ENCODE measurements at places on chromosomes 1 and 21.

- DNase-seq, result no peak
These were observed 642.8 kb downstream of the KCNT2 start for GRCh38 chr1:195965475-195965874.

DNA sequence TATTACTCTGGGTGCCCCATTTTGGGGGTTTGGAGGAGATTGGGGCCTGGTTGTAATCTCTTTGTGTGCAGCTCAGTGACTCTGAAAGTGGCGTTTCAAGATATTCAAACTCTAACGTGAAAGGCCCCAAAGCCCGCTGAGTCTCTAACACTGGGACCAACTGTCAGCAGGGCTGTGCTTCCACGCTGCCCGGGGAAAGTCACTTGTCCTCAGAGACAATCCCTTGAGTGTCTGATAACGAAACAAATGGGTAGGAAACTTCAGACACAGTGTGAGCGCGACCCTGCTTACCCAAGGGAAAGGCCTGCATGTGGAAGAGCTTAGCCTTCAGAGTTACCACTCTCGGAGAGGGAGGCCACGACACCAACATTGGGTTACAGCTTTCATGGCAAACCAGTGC, 837 bp downstream of the UBASH3A start:
- DNase-seq, result no peak

DNA sequence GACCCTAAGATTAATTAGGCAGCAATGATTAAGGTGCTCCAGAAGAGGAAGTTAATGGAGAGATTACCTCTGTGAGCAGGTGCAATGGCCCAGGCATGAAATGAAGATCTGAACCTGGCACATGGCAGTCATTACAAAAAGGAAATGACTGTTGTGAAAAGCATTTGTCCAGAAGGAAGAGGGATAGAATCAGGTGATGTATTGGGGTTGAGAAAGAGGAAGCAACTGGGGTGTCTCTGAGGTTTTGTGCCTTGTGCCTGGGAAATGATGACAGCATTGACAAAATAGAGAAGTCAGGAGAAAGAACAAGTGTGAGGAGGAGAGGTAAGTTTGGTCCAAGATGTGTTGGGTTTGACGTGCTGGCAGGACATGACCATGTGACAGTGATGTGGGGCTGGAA, 5.6 kb downstream of the CRCT1 start:
- DNase-seq, result no peak

- DNase-seq, result no peak
These were observed 203.5 kb upstream of the NEGR1 start for GRCh38 chr1:72485801-72486200.

- no peak for DNase-seq
These were observed 129.4 kb downstream of the SMYD3 start for GRCh38 chr1:246377625-246378153.

- DNase-seq, result peak; percentile 39
These were observed 25.8 kb upstream of the LRRC8C start for GRCh38 chr1:89607156-89607555.

DNA sequence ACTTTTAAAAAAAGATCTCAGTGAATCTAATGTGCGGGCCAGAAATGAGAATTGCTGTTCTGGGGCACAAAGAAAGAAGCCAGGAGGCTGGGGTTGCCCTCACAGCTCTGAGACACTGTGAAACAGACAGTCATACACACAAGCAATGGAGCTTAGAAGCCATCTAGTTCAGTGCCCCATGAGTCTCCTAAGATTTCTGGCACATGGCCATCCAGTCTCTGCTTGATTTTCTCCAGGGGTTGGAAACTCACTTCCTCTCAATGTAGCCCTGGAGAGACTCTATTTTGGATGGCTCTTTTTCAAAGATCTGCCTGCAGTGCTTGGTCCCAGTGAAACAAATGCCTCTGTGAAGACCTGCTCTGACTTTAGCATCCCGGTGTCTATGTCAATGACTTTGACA, 38.6 kb downstream of the KCNN3 start:
- no peak for DNase-seq

DNA sequence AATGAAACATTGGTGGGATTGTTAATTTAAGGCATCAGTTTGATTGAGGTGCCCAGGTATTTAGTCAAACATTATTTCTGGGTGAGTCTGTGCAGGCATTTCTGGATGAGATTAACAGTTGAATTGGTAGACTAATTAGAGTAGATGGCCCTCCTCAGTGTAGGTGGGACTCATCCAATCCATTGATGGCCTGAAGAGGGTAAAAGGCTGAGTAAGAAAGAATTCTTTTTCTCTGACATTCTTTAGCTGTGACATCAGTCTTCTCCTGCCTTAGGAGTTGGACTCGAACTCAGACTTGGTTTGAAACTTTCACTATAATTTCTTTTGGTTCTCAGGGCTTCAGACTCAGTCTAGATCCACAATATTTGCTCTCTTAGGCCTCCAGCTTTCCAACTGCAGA, 59.6 kb upstream of the ADAMTS5 start:
- no peak for DNase-seq

- DNase-seq, result no peak
These were observed 155.0 kb downstream of the PLXNA2 start for GRCh38 chr1:208089149-208089548.

- no peak for DNase-seq
These were observed 54.6 kb upstream of the NCAM2 start for GRCh38 chr21:20943561-20943997.

DNA sequence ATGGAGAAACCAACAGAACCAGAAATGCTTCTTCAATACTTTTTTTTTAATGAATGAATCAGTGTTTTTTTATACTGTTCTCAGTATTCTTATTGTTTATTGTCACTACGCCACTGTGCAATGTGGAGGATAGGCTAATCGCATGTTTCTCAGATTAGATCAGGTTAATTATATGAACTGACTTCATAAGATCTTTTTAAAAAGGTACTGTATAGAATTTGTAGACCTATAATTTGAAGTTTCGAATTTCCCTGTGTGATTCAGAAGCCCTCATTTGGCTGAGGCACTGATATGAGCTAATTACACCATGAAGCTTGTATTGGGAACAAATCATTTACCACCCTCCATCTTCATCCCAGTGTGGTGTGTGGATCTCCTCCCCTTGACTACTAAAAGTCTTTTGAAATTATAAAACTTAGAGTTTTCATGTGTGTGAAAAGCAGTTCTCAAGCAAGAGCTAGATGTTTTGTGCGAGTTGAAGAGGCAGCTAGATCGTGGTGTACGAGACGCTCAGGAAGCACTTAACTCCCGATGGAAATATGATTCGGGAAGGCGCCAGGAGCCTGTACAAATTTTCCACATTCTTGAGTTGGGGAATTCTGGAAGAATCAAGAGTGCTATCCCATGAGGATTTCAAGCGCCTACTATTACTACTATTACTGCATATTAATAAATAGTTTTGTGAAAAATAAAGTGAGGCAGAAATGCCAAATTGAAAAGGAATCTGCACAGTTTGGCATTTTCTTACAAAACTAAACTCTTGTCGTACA, 52.1 kb upstream of the KCNE2 start:
- DNase-seq, result no peak

- DNase-seq, result no peak
These were observed 36.0 kb upstream of the DHCR24 start for GRCh38 chr1:54922921-54923421.

DNA sequence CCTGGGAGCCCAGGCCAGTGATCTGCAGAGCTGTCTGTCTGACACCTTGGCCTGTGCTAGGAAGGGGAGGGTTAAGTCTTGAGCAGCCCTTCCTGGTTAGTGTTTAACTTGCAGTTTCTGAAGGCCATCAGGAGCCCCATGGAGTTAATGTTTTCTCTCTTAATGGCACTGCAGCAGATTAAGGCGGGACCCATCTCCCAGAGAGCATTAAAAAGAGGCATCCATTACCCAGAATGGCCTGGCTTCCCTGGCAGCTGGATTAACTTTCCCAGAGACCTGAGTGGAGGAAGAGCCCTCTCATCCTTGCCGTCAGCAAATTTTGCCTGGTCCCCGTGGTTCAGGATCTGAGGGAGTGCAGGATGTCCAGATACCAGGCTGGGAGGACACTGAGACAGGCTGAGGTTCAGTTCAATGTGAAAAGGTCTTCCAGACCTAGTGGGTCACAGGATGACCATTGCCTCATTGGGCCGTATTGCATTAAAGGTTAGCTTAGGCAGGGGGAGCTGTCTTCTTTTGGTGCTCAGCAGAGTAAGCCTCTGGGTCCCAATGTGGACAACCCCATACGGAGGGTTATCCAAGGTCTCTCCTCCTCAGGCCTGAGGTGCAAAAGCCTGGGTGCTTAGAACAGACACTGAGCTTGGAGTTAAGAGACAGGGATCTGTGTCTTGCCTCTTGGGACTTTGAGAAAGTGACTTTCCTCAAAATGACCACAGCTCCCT, 522.6 kb downstream of the PTPRU start:
- DNase-seq, result no peak

- peak; percentile 77 for DNase-seq
These were observed 22.2 kb downstream of the RUNX1 start for GRCh38 chr21:35026617-35027562.

DNA sequence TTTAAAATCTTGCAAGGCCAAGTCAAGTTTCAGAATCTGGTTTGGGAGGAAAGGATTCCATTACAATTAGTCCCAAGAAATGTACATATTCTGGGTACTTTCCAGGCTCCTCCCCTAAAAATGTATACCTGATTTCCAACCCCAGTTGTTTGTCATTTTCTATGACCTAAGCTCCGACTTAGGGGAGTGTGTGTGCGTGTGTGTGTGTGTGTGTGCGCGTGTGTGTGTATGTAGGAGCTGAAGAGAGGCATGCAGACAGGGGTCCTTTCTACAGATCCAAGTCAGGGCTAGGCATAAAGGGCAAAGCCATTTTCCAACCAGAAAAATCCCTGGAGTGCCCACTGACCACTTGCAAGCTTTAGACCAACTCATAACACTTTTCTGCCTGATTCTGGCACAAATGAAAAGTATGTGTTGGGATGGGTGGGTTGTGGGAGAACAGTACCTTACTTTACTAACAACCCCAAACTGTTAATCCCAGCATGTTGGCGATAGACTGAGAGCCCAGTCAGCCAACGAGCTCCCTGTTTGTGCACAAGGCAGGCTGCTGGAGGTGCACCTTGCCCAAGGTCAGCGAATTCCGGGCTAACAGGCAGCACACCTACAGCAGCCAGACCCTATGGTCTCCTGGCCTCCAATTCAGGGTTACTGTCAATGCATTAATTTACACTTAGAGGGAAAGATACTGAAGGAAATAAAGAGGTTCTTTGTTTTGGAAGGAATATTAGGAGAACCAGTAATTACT, 1.7 kb downstream of the TRABD2B start:
- no peak for DNase-seq

GRCh38 chr1:214215583-214215982, 65.4 kb upstream of the SMYD2 start:
- no peak for DNase-seq

- no peak for DNase-seq
These were observed 11.4 kb upstream of the ADAR start for GRCh38 chr1:154619181-154619948.

GRCh38 chr1:93818570-93818959, 60.4 kb downstream of the DNTTIP2 start:
- DNase-seq, result no peak

- DNase-seq, result no peak
These were observed 106.9 kb upstream of the TIAM1 start for GRCh38 chr21:31450980-31451379.

DNA sequence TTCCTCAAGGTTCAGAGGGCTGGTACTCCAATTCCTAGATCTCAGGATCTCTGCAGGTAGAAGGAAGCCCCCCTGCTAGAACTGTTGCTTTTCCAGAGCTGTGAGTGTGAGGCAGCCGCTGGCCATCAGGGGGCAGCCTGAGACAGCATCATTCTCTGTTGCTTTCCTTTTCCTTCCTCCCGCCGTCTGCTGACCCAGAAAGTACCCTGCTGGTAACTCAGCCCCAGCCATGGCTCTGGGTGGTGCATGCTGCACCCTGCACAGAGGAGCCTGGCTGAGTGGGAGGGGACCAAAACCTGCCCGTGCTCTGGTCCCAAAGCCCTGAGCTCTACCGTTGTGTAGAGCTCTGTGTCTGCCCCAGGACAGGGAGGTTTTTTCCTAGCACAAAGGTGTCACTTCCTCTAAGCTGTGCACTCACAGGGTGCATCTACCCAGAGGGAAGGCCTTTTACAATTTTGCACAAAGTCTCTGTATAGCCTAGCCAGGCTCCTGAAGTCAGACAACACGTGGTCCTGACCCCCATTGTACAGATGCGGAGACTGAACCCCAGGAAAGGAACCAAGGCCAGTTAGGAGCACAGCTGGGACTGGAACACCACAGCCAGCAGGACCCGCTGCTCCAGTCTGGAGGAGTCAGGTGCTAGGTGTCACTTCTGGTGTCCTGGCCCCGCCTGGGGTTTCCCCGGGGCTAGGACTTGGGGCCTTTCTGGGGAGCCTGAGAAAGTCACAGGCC, 5.6 kb upstream of the FAM131C start:
- peak; percentile 74 for DNase-seq

GRCh38 chr1:201876148-201876818, 12.4 kb upstream of the SHISA4 start:
- no peak for DNase-seq

GRCh38 chr1:7942214-7942921, 1.7 kb upstream of the TNFRSF9 start:
- DNase-seq, result peak; percentile 46

DNA sequence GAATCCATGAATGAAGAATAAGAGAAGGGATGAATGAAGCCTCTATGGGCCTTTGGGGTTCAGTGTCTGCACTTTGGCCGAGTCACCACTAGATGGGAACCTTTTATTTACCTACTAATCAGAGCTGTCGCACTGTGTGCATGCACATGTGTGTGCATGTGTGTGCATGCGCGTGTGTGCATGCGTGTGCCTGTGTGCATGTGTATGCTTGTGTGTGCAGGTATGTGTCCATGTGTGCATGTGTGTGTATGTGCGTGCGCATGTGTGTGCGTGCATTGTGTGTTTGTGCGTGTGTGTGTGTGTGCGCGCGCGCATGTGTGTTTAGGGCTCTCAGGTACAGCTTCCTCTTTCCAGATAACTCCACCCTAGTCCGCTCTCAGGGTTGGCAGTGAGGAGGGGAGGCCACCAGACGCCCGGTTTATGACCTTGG, 20.4 kb upstream of the UBXN10 start:
- no peak for DNase-seq

- DNase-seq, result no peak
These were observed 472.7 kb downstream of the PTPRU start for GRCh38 chr1:29708796-29709703.

DNA sequence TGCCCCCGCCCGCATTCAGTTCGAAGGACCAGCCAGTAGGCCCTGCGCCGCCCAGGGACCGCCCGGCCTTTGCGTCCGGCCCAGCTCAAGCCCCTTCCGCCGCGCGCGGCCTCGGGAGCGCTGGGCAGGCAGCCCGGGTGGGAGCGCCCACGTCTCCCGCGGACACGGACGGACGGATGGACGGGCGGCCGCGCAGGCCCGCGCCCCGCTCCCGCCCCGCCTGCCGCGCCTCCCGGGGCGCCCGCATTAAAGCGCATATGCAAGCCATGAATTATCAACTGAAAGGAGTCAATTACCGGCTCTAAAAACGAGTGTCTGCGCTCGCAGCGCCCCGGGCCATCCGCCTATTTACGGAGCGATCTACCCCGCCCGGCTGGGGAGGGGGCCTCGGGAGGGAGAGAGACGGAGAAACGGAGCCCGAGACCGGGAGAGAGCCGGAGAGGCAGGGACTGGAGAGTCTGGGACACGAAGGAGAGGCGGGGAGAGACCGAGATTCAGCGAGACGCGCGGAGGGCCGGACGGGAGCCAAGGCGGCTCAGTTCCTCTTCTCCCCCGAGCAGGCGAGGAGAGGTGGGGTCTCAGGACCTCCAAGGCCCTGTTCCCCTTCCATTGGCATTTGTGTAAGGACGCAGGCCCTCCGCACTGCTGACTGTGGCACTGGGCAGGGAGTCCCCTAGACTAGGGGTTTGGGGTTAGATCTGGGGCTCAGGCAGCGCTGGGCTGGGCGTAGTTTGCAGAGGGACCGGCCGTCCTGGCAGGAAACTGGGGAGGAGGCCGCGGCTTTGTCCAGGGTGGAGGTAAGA, 41.3 kb upstream of the DMBX1 start:
- no peak for DNase-seq

Data from stimulated activated CD4-positive, alpha-beta T cell treated with anti-CD3 and anti-CD28 coated beads, Interleukin-4, amount 100 ng/mL, for 1 hour (primary cell).